Colonic mucosa (tissue), 4 donors: ENCODE measurements at places on chromosomes 4 and X. TPM values are rescaled to one million over a fixed set of nuclear protein-coding genes. Genes with fewer than 3 reads are reported as not detected.

GRCh38 chrX:22159071-22159470 is 113.6 kb upstream of the CBLL2 start:
- no peaks in the 10 kb centered on the region for H3K36me3 ChIP-seq
- DNase-seq = no peak
- H3K27me3 ChIP-seq = no peaks in the 10 kb centered on the region
- H3K4me3 ChIP-seq = no peak overlapping the region

GRCh38 chr4:109321232-109321631 is 18.8 kb upstream of the COL25A1 start:
- H3K27ac ChIP-seq = no peak overlapping the region
- H3K4me3 ChIP-seq = no peak overlapping the region
- DNase-seq = no peak
- no peaks in the 10 kb centered on the region for H3K36me3 ChIP-seq
- no peaks in the 10 kb centered on the region for H3K4me1 ChIP-seq

GRCh38 chr4:108426493-108426892 is 193.9 kb upstream of the RPL34 start:
- DNase-seq = no peak
- H3K27ac ChIP-seq = no peak overlapping the region
- no peaks in the 10 kb centered on the region for H3K27me3 ChIP-seq
- no peaks in the 10 kb centered on the region for H3K36me3 ChIP-seq

DNA sequence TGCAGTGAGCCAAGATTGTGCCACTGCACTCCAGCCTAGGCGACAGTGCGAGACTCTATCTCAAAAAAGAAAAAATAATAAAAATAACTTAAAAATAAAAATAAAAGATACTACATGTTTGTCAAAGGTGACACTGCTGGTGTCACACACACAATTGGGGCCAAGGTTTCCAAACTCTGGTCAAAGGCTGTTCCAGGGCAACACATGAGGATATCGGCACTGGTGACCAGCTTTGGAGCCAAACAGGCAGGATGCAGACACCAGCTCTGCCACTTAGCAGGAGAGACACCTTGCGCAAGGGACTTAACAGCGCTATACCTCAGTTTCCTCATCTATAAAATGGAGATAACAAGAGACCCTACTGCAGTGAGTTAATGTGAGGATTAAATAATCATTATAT is 52.3 kb downstream of the CD99L2 start:
- no peaks in the 10 kb centered on the region for H3K4me1 ChIP-seq
- no peak overlapping the region for H3K27ac ChIP-seq
- no peak overlapping the region for H3K4me3 ChIP-seq
- H3K36me3 ChIP-seq = no peaks in the 10 kb centered on the region

- H3K36me3 ChIP-seq = no peaks in the 10 kb centered on the region
- H3K27me3 ChIP-seq = no peaks in the 10 kb centered on the region
- H3K4me3 ChIP-seq = no peak overlapping the region
- peak overlapping the region; percentile 22 for H3K27ac ChIP-seq
- no peaks in the 10 kb centered on the region for H3K4me1 ChIP-seq
- no peak for DNase-seq
Measured at GRCh38 chr4:55172694-55173287, 47.4 kb upstream of the KDR start.

DNA sequence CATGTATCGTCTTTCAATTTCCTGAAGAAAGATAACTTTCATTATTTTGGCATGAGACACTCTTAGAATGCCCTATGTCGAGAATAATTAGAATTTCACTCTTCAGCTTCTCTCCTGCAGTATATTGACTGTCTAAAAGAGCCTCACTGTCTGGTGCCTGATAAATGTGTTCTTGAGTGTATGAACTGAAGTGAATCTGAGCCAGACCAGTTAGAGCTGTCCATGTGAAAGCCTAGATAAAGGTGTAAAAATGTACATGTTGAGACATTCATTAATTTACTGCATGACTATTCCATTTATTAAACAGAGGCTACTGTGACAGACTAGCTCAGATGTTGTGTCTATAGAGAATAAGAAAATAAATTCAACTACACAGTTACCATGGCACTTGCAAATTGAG is 283.2 kb downstream of the PCDH18 start:
- H3K27ac ChIP-seq = no peak overlapping the region
- H3K4me1 ChIP-seq = no peaks in the 10 kb centered on the region
- no peaks in the 10 kb centered on the region for H3K27me3 ChIP-seq

DNA sequence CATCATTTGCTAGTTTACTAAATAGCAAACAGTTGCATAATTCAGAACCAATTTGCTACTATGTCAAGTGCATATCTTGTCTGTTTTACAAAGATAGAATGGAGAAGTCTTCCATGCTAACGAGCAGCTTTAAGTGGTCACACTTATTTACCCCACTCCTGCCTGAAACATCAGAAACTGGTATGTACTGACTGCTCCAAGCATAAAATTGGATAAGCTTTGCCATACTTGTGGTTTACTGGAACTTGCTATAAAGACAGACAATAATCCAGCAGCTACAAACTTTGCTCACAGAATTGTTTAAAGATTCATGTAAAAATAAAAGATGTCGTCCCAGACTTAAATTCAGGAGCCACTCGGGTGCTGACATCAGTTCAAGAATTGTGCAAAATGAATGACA is 13.3 kb upstream of the CDKL2 start:
- no peak for DNase-seq
- H3K36me3 ChIP-seq = no peaks in the 10 kb centered on the region
- H3K27ac ChIP-seq = no peak overlapping the region
- H3K4me3 ChIP-seq = no peak overlapping the region
- H3K4me1 ChIP-seq = no peaks in the 10 kb centered on the region

- no peaks in the 10 kb centered on the region for H3K4me1 ChIP-seq
- H3K36me3 ChIP-seq = no peaks in the 10 kb centered on the region
- H3K27ac ChIP-seq = no peak overlapping the region
Measured at GRCh38 chrX:1223242-1223600, 10.8 kb upstream of the CRLF2 start.

GRCh38 chr4:80125252-80126177 is 52.5 kb upstream of the ANTXR2 start:
- H3K27ac ChIP-seq = no peak overlapping the region
- no peaks in the 10 kb centered on the region for H3K4me1 ChIP-seq
- no peak for DNase-seq
- H3K27me3 ChIP-seq = no peaks in the 10 kb centered on the region
- H3K4me3 ChIP-seq = no peak overlapping the region

DNA sequence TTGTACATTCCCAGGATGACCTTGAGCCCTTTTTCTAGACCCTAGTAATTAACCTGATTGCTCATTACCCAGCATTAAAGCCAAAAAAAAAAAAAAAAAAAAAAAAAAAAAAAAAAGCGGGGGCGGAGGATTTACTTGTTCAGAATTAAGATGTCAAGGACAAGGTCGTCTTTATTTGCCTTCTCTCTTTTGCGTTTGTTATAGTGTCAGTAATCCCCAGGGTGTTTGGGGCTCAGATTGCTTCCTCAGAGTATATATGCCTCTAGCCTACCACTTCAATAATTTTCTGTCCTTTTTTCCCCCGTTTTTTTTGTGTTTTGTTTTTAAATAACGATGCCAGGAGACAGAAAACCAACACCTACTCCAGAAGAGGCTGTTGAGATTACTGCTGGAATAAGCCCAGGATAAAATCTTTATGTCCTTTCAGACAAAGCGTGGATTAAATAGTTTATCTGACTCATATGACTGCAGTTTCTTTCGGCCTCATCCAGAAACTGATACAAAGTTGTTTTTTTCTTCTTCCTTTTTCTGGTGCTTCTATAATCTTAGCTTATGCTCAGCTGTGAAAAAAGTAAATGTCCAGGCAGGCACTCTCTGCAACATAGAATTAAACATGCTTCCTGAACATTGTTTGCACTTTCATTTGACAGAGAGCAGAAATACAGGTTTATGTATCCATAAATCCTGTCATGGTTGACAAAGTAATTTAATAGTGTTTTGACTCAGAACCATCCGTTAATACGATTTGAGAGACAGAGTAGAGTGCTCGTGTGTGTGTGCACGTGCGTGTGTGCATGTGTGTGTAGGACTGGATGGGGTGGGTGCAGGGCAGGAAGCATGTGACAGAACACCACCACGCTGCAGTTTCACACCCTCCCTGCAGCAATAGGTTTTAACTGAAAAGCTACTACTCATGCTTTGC is 138.6 kb downstream of the AFF1 start:
- H3K4me3 ChIP-seq = no peak overlapping the region
- no peaks in the 10 kb centered on the region for H3K27me3 ChIP-seq
- peak; percentile 59 for DNase-seq
- H3K36me3 ChIP-seq = no peaks in the 10 kb centered on the region
- H3K27ac ChIP-seq = peak overlapping the region; percentile 48

- no peaks in the 10 kb centered on the region for H3K4me1 ChIP-seq
- no peaks in the 10 kb centered on the region for H3K27me3 ChIP-seq
- H3K27ac ChIP-seq = no peak overlapping the region
- H3K36me3 ChIP-seq = no peaks in the 10 kb centered on the region
- no peak for DNase-seq
Measured at GRCh38 chr4:42816189-42816879, 76.2 kb upstream of the GRXCR1 start.

- H3K4me1 ChIP-seq = no peaks in the 10 kb centered on the region
- no peak overlapping the region for H3K27ac ChIP-seq
- no peak overlapping the region for H3K4me3 ChIP-seq
- H3K36me3 ChIP-seq = no peaks in the 10 kb centered on the region
- no peak for DNase-seq
Measured at GRCh38 chrX:4655743-4656142, 942.3 kb upstream of the PRKX start.

DNA sequence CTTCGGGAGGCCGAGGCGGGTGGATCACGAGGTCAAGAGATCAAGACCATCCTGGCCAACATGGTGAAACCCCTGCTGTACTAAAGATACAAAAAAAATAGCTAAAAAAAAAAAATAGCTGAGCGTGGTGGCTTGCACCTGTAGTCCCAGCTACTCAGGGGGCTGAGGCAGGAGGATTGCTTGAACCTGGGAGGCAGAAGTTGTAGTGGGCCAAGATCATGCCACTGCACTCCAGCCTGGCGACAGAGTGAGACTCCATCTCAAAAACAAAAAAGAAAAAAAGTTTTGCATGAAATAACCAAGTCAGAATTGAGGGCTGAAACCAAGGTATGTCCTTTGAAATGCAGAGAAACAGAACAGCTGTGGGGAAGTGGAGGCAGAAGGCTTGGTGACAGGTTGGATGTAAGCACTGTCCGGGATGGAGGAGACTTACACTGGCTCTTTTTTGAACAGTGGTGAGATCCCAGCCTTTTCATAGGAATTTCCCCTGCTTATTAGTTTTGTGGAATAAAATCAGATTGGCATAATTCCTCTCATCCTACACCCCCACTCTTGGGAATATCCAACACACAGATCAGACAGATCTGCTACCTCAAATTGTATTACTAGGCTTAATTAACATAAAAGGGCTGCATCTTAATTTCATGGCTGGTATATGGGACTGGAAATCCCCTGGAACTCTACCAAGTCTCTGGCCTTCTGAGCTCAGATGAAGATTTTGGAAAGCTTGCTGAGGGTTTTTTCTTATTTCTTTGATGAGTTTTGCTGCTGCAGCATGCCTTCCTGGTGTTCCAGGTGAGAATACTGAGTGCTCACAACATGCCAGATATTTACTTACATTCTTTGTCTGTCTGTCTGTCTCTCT is 18.8 kb upstream of the C4orf36 start:
- no peaks in the 10 kb centered on the region for H3K27me3 ChIP-seq
- H3K4me3 ChIP-seq = no peak overlapping the region
- DNase-seq = no peak
- no peak overlapping the region for H3K27ac ChIP-seq
- H3K4me1 ChIP-seq = no peaks in the 10 kb centered on the region

DNA sequence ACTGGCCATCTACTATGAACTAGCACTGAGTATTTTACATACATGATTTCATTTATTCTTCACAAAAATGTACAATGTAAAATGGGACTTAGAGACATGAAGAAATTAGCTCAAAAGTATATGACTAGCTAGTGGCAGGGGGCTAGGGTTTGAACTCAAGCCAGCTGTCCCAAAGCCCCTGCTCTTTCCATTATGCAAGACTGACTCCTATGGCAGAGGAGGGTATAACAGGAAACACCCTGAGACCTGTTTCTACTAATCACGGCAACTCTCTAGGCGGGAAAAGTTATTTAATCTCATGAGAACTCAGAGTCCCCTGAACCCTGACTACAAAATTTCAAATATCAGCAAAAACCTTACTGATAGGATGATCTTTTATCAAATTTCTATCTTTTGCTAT is 150.6 kb downstream of the PRDM5 start:
- H3K4me3 ChIP-seq = no peak overlapping the region
- DNase-seq = no peak
- no peaks in the 10 kb centered on the region for H3K27me3 ChIP-seq
- no peaks in the 10 kb centered on the region for H3K4me1 ChIP-seq
- H3K27ac ChIP-seq = no peak overlapping the region

The ADH1B gene
- 46.1 TPM for total RNA-seq

The NPFFR2 gene
- not detected for total RNA-seq

The SLC25A4 gene
- 44.6 TPM for total RNA-seq

The POF1B gene
- 190 TPM for total RNA-seq
